ENCODE measurements at places on chromosomes 5 and 9.

DNA sequence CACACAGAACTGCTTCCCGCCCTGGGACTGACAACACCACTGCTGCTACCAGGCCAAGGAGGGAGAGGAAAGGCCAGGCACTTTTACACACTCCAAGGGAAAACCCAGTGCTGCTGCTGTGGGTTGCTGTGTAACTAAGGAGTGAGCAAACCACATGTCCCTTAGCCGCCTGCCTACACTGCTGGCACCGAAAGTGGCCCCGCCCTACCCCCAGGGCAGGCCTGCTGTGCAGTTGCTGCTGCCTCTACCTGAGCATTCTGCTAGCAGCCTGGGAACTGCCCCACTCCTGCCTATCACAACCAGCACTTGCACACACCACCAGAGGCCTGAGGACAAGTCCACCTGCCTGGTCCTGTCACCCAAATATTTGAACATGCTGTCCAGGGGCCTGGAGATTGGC, 740.9 kb downstream of the DTWD2 start:
- no peak for DNase-seq

- DNase-seq, result no peak
Observed at GRCh38 chr9:34086864-34087263, 38.2 kb upstream of the UBAP2 start.

- no peak for DNase-seq
Observed at GRCh38 chr5:122673343-122673742, 101.5 kb upstream of the SNX2 start.

DNA sequence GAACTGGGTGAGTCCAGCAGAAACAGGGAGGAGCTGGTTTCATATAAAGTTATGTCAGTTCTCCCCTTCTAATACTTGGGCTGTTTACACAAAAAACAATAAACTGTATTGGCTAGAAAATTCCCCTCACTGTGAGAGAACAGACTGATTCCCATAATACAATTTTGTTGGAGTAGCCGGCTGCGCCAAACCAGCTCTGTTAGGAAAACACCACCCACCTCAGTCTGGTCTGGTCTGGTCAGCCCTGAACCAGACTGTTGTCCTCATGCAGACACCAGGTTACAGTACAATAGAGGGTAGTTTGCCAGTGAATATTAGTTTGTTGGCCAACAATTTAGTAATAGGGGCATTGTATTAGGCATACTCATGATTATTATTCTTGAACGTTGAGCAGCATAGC, 356.4 kb downstream of the EFNA5 start:
- no peak for DNase-seq

DNA sequence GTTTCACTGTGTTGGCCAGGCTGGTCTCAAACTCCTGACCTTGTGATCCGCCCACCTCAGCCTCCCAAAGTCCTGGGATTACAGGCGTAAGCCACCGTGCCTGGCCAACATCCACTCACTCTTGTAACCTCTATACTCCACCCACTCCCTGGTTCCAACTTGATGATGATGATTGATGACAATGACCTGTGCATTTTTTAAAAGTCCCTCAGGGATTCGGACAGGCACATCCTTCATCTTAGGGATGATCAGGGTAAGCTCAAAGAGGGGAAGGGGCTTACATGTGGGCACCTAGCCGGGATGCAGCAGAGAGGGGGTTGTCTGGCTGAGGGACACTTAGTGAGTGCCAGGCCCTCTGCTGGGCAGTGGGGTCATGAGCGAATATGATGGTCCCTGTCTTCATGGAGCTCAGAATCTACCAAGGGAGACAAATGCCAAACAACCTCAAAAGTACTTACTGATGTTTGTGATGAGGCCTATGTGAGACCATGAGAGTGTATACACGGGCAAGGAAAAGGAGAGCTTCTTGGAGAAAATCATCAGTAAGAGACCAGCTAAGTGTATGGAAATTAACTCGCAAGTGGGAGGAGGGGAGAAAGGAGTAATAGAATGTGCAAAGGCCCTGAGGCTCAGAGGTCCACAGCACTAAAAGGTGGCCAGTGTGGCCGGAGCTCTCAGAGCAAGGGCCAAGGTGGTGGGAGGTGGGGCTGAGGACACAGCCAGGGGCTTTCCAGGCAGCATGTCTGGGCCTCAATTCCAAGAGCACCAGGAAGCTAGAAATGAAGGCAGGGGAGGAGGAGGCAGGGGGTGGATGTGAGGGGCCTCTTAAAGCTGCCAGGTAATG, 27.4 kb downstream of the LHX2 start:
- peak; percentile 47 for DNase-seq

GRCh38 chr5:33892620-33893137, 889 bp upstream of the ADAMTS12 start:
- no peak for DNase-seq

DNA sequence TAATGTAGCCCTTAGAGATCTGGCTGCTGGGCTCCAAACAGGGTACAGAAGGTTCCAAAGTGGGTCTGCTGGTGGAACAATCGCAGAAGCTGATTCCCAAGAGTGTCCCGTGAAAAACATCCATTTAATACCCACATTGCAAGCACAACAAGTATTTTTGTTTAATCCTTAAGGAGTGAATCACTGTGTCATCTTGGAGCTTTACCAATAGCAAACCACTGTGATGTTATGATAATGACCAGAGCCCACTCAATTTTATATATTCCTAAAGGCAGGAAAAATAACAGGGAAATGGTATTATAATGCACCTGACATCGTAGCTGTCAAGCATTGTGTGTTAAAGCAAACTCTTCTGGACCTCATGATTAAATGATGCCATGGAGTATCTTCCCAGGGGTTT, 291.9 kb downstream of the FBXL7 start:
- DNase-seq, result no peak

DNA sequence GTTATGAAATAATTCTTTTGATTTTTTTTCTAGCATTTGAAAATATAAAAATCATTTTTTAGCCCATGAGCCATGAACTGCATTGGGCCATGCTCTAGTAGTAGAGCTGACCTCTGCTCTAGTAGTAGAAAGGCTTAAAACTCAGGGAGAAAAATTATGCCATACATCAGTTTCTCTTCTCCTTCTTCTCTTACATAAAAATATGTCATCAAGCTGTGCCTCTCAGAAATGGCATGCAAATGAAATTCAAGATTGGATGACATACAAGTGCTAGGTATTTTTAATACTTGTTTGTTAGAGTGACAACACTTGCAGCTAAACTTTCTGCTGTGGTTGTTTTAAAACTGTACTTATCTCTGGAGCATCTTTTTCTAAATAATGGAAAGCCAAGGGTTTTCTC, 42.1 kb upstream of the TMOD1 start:
- DNase-seq, result no peak

DNA sequence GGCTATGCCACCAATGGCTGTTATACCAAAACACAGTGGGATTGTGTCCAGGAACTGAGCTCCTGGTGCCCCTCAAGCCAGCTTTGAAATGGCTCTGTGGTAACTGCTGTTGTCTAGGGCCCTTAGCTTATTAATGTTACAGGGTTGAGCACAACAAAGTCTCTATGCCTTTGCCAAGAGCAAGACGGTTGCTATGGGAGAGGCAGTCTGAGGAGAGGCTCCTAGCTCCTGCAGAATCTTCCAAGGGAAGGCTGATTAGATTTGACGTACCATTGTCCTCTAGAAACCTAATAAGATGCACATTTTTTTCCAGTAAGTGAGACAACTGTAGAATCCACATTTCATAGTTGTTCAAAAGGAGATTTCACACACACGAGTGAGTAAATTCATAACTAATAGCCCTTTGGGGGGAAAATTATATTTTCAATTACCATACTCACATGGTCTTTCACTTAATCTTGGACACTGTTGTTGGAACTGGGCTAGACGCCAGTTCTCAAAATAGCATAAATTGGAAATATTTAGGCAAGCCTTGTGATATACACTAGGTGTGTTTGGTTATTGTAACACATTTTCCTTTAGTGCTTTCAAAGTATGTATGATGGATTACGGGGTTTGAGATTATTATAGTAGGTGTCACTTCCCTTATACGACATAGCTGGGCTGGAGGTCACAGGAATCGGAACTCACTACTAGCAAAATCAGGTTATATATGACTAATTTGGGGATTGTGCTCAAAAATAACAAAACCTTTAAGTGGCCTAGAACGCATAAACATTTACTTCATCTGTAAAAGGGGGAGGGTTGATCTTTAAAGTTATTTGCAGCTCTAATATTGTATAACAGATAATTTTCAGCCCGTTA, 186.3 kb upstream of the EGFLAM start:
- no peak for DNase-seq

DNA sequence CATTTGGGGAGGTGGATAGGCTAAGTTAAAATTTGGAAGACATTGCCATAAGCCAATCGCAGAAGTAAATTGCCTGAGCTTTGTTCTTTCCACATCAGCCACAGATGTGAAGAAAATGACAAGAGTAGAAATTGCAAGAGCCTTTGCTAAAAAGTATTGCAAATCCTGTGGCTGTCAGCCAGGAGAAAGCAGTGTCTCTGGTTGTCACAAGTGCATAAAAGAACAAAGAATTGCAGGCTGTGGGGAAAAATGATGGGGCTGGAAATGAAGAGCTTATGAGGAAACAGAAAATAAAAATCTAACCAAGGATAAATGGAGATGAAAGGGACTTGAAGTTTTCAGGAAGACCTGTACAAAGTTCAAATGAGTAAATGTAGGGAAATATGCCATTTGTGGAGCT, 344.8 kb downstream of the CSNK1G3 start:
- no peak for DNase-seq

DNA sequence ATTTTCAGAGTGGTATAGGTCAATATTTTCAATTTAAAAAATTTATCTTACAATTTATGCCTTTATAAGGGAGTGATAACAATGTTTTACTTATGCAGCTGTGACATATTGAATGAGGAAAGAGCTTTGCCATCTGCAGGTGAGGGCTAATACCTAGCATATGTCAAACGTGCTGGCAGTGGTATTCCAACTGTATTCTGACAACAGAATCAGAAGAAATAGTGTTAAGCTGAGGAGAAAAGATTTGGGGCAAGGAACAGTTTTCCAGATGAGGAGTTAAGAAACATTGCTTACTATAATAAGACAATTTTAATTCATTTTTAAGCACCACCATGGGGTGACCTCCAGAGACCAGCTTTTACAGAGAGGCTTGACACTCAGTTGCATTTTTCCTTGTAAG, 267.8 kb upstream of the ZNF608 start:
- no peak for DNase-seq

- no peak for DNase-seq
Observed at GRCh38 chr9:121671612-121672155, 20.2 kb downstream of the DAB2IP start.

DNA sequence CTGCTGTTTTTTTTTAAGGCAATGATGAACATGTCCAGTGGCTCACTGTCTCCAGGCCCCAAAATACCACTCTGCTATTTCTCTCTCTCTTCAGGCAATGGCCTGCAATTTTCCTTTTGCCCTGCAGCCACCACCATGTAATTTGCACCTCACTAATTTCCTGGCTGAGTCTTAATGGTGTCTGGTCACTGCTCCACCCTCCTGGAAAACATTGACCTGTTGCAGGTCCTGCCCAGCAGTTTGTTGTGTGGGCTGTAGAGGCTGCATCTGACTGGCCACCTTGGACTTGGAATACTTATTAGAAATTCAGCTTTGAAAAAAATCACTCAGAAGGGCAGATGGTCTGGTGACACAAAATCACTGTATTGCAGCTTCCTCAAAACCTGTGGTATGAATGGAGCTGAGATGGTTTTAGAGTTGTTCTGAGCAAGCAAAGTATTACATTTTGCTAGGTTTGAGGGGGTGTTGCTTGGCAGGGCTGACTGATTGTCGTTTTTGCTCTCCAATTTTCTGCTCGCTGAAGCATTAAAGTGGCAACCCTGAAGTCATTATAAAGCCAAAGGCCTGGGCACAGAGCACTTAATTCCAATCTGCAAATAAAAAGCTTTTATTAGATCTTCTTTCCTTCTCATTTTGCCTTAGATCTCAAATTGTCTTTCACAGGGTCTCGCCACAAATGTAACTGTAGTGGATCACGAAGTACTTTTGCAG, 134.8 kb downstream of the TMEM174 start:
- DNase-seq, result no peak

DNA sequence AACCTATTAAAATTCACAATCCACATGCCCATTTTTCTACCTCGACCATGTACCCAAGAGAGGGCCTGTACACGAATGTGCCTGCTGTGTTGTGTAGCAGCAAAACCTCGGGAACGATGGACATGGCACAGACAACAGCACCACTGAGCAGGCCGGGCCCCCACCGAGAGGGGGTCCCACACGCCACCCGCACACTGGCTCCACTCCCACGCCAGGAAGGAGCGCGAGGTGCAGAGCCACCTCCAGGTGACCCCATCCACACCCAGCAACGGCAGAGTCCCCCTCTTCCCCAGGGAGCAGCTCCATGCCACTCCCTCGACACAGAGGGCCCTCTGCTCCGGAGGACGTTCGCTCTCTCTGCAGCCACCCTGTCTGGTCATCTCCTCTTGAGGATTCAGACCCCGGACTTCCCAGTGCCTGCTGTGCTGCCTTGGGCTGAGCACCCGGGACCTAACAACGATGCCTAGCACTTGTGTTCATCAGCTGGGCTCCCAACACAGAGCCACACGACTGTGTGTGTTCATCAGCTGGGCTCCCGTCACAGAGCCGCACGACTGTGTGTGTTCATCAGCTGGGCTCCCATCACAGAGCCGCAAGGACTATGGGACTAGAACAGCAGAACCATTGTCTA, 25.3 kb upstream of the ADAMTS2 start:
- peak; percentile 37 for DNase-seq

DNA sequence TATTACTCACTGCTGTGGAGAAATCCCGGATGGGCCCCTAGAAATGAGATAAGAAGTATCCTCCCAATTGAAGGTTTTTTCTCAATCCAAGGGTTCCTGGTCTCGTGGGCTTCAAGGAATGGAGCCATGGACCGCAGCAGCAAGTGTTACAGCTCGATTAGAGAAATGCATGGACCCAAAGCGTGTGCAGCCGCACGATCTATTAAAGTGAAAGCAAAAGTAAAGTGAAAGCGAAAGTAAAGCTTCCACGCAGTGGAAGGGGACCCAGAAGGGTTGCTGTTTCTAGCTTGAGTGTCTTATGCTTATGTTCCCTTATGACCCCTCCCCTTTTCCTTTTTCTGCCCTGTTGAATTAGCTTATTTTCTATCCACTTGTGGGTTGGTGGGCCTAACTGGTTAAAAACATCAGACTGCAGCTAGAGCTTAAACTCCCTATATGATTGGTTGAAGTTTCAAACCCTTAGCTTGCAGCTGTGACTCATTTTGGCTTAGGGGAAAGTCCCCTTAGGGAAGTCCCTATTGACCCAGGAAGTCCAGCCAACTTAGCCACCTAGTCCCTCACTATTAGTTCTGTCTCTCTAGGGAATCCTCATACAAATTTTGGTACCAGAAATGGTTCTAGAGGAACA, 1111.8 kb downstream of the TAF11L14 start:
- DNase-seq, result no peak

GRCh38 chr9:132166599-132166998, 4.7 kb downstream of the NTNG2 start:
- no peak for DNase-seq

GRCh38 chr9:127898433-127899127, 823 bp downstream of the ST6GALNAC6 start:
- no peak for DNase-seq

DNA sequence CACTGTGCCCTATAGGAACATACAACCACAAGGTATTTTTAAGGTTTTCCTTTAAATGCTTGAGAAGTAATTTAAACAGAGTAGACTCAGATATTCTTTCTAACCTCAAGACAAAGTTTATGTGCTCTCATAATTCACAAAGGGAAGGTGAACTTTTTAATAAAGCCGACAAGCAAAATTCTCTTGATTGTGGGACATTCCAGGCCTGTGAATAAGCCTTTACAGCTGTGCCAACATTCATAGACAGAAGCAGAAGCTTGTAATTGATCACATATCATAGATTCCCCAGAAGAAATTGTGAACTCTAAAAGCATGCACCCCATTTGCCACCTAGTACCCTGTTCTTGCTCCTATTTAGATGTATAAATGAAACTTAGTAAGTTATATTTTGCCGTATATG, 1107.8 kb upstream of the SEMA6A start:
- DNase-seq, result no peak

- DNase-seq, result no peak
Observed at GRCh38 chr9:106981396-106982287, 118.7 kb downstream of the ZNF462 start.
